ENCODE measurements at places on chromosomes 6 and 20. TPM values are rescaled to one million over a fixed set of nuclear protein-coding genes. Genes with fewer than 3 reads are reported as not detected.

DZANK1 gene
- total RNA-seq, result 0.85 TPM

MYBL2 gene
- total RNA-seq, result 0.71 TPM

SMLR1 gene
- not detected for total RNA-seq

CDH26 gene
- 0.14 TPM for total RNA-seq

BMP5 gene
- under 0.01 TPM for total RNA-seq

APOM gene
- total RNA-seq, result 2.8 TPM

RNF182 gene
- total RNA-seq, result 0.28 TPM

SNAI1 gene
- total RNA-seq, result 0.92 TPM

CBLN4 gene
- not detected for total RNA-seq

SCRT2 gene
- total RNA-seq, result not detected

FAM209B gene
- total RNA-seq, result not detected

CD93 gene
- 0.14 TPM for total RNA-seq

BPI gene
- not detected for total RNA-seq

RBM24 gene
- 3.5 TPM for total RNA-seq

CPNE5 gene
- total RNA-seq, result 0.55 TPM

RIPPLY2 gene
- 0.28 TPM for total RNA-seq

DNMT3B gene
- 0.85 TPM for total RNA-seq

MYO6 gene
- total RNA-seq, result 12.5 TPM

PGC gene
- not detected for total RNA-seq

PTCRA gene
- not detected for total RNA-seq

VGLL2 gene
- not detected for total RNA-seq
